ENCODE measurements at places on chromosomes 12 and 14. TPM values are rescaled to one million over a fixed set of nuclear protein-coding genes. Genes with fewer than 3 reads are reported as not detected.

DNA sequence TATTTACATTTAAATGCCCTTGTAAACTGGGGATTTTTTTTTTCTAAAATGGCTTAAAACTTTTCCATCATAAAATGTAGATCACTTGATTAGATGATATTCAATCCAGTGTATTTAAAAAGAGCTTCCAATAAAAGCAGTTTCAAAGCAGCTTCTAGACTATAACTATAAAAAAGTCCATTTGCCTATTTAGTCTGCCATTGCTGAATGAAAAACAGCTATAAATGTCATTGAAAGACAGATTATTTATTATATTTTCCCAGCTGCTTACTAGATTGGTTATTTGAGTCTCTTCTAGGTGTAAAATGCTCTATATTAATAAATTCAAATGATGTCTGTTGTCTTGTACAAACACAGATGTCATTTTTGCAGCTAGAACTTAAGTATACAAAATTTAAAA is 414.8 kb downstream of the RMST start:
- no peak overlapping the region for H3K4me3 ChIP-seq
- no peaks in the 10 kb centered on the region for H3K27me3 ChIP-seq
- no peak overlapping the region for H3K27ac ChIP-seq

DNA sequence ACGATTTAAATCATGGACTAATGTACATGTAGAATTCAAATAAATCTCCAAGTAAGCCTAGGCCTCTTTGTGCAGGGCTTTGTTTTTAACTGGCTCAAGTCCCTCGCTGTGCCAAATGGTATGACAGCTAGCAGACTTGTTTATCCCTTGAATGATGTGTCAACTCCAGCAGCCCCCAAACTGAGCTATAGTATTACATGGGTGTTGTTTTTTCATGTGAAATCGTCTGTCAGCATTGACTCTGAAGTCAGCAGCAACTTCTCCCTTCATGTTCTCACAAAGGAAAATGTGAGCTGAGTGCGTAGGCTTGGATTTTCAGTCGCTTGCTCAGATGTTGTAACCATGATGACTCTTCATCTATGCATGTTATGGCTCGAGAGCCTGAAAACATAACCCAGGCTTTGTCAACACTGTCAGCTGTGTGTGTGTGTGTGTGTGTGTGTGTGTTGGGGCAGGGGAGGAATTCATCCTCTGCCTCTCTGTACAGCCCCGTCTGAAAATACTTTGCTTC is 73.3 kb downstream of the PTHLH start:
- H3K27ac ChIP-seq = no peak overlapping the region
- no peaks in the 10 kb centered on the region for H3K27me3 ChIP-seq
- no peaks in the 10 kb centered on the region for H3K36me3 ChIP-seq
- H3K4me1 ChIP-seq = no peaks in the 10 kb centered on the region
- H3K4me3 ChIP-seq = no peak overlapping the region
- peak; percentile 97 for DNase-seq

GRCh38 chr14:33569821-33570687 is 380.8 kb downstream of the EGLN3 start:
- H3K27me3 ChIP-seq = no peaks in the 10 kb centered on the region
- H3K4me3 ChIP-seq = no peak overlapping the region
- H3K36me3 ChIP-seq = no peaks in the 10 kb centered on the region
- no peaks in the 10 kb centered on the region for H3K4me1 ChIP-seq

DNA sequence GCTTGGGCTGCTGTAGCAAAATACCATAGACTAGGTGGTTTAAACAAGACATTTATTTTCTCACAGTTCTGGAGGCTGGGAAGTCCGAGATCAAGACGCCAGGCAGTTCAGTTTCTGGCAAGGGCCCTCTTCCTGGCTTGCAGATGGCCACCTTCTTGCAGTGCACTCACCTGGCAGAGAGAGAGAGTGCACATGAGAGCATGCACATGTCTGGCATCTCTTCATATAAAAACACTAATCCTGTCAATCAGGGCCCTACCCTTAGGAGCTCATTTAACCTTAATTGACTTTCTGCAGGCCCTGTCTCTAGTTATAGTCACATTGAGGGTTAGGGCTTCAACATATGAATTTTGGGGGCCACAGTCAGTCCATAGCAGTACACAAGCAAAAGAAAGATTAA is 12.4 kb upstream of the EVL start:
- H3K27ac ChIP-seq = no peak overlapping the region
- H3K36me3 ChIP-seq = no peaks in the 10 kb centered on the region
- DNase-seq = no peak

Gene IL22
- total RNA-seq = not detected

Data from cardiac muscle cell (in vitro differentiated cells and primary cell).